Activated CD4-positive, alpha-beta T cell treated with anti-CD3 and anti-CD28 coated beads, Interleukin-2, amount 50 U/mL, for 16 hours (primary cell): ENCODE measurements at places on chromosomes 13 and 19.

DNA sequence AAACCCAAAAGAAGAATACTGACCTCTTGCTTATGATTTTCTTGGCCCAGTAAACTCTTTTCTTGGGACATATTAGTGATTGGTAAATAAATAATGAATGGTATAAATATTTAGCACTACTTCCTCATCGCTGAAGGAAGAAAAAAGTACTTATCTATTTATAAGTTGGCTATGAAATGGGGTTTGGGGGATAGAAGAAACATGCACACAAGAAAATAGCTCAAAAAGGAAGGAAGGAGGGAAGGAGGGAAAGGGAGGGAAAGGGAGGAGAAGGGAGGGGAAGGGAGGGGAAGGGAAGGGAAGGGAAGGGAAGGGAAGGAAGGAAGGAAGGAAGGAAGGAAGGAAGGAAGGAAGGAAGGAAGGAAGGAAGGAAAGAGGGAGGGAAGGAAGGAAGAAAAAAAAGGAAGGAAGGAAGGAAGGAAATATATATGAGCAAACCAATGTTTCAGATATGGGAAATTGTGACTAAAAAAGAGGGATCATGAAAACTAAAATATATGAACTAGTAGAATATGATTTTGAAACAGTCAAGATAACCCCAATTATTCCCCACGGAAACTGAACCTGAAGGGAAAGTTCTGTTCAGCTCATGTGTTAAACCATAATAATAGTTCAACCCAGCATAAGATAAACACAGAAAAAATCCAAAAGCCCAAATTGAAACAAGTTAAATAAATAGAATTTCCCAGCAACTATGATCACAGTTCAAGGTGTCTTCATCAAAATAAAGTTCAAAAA lies 75.3 kb downstream of the FGF14 start:
- no peak for DNase-seq

- DNase-seq: no peak
These were observed 1.1 kb downstream of the TNFAIP8L1 start for GRCh38 chr19:4640247-4641000.

GRCh38 chr19:8393871-8394250 lies 3.7 kb downstream of the RAB11B start:
- DNase-seq: no peak

DNA sequence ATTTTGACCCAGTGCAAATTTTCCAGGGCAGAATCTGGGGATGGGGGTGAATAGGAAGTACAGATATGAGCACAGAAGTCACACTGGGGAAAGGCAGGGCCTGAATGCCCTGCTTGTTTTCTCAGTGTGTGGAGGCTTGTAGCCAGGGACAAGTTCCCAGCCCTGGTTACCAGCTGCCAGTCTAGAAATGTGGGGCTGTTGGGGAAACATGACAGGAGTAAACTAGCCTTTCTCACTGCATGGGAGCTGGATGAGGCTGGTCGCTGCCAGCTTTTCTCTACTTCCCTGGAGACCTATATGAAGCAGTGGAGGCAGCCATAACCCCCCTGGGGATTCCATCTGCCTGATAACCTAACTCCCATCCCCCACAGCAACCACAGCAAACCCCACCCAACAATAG lies 2267.7 kb downstream of the PCDH9 start:
- no peak for DNase-seq

GRCh38 chr13:50358231-50359040 lies 343.2 kb downstream of the KCNRG start:
- no peak for DNase-seq

DNA sequence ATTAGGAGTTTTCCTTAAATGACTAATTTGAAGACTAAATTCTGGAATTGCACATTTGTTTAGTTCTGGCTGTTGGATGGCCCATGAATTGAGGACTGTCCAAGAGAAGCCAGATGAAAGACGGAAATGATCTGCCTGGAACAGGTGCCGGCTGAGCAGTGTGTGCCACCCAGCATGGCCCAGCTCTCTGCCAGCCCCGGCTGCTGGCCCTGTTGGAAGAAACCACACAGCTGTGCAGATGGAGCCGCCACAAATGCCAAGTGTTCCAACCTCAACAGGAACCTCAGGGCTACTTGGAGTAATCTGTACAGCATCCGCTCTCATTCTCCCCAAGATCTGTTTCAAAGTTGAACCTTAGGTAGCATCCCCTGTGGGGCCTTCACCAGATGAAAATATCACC lies 67.0 kb upstream of the STARD13 start:
- DNase-seq: no peak

DNA sequence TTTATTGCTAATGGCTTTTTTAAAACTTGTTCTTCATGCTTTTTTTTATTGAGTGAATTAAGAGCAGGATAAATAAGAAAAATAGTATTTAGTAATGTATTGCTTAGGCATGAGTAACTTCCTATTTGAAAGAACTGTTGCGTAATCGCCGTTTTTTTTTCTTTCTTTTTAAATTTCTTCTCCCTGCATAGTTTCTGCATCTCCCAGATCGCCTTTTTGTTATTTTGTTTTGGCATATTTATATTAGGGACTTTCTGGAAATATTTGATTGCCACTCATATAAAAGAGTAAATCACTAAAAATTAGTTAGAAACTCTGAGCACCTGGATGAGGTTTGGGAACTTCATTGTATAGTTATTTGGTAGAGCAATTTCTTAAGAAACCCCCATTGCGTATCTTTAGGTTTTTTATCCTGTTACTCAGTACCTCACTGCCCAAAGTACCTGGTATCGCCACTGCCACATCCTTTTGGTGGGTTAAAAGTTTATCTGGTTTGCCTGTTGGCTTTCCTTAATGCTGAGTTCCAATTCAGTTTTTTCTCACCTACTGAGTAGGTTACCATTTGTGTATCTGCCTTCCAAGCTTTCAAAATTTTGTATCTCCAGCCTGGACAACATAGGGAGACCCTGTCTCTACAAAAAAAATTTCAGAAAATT lies 36.2 kb upstream of the LPAR6 start:
- no peak for DNase-seq

DNA sequence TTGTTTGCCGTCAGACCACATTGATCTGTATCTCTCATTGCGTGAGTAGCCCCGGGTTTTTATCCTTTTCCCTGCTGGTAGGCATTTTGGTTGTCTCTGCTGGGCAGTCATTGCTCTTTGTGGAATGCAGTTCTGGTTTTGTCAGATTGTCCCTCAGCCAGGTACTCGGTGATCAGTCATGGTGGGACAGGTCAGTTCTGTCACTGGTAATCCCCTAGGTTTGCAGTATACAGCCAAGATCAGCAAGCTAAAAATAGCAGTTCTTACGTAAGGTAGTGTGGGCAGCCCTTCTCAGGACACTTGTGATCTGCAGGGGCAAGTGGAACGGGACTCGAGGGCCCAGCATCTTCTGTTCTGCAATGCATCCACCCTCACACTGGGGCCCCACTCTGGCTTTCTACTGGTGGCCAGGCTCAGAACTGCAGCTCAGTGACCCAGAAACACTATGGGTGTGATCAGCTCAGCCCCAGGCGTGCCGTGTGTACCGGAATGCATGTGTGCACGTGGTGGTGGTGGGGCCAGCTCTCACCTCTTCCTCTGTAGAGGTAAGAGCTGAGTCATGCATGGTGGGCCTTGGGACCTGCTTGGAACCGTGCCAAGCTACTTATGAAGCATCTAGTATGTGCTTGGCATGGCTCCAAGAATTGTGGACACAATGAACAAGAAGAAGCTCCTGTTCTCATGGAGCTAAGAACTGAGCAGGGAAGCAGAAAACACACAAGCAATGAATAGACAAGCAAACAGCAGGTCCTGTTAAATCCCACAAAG lies 6.3 kb downstream of the PLEKHF1 start:
- DNase-seq: peak; percentile 96

DNA sequence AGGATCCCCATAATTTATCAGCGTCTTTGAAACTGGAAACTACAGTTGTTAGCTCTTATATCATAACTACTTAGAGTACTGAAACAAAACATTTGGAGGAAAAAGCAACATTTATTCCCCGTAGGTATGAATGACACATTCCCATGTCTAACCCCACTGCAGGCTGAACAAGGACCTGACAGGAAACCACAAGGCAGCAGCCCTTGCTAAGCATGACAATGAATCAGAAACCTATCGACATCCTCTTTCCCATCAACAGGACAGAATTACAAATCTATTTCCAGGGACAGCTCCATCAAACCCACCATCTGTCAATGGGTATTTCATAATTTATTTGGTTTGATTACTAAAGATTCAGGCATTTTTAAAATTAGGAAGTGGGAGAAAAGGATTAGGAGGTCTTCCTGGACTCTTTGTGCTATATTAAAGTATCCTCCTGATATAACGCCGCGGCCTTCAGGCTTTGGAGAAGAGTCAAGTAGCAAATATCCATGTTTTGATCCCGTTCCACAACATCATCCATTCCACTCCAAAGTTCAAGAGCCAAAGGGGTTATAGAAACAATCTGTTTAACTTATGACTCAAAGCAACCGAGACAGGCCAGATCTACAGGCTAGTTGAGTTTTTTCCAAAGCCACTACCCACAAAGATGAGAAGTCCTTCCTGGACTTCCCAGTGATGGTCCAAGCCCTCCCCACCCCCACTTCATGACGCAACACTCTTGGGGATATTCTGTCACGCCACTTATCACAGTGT lies 51.1 kb downstream of the FAM216B start:
- DNase-seq: peak; percentile 13

- DNase-seq: peak; percentile 58
These were observed 33.8 kb upstream of the MYO16 start for GRCh38 chr13:108595436-108596274.

DNA sequence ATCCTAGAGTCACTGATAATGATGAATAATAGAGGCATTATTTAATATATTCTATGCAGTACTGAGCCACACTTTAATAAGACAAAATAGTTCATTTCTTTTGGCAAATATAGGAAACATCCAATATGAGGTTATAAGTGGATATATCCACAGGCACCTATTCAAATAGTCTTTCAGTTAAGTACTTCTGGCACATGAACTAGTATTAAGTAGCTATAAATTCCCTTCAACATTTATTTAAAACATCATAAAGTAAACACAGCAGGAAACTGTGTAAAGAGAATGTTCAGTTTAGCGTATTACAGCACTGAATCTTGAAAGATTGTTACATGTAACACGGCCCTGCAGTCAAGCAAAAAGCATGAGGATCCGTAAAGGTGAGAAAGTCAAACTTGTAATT lies 463.3 kb upstream of the KLF12 start:
- no peak for DNase-seq

DNA sequence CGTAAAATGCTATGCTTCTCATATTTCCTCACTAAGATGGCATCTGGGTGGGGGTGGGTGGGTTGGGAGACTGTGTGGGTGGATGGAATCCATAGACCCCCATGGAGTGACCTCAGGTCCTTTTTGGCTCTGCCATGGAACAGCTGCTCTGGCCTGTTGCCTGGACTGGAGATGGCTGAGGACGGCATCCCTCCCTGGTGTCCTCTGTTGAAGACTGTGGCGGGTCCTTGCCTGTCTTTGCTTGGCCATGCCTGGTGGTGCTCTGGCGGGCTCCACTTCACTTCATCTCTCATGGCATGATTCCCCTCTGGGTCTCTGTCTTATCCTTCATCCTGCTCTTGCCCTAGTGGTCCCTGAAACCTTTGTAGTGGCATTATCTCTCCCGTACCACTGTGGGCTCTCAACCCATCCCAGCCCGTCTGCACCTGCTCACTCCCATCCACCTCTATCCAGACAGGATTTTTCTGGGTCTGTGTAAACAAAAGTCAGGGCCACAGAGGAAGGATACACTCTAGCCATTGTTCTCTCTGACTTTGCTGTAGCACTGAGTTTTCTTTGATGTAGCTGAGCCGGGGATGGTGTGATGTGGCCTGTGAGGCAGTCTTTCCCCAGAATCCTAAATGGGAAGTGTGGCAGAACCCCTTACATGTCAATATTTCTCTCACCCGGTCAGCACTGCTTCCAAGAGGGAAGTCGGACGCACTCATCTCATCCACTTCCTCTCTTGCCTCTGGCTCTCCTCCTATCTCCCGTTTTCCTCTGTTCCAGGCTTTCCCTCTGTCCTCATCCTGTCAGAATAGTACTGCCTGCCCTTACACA lies 36.1 kb downstream of the WDFY2 start:
- DNase-seq: no peak

GRCh38 chr19:5985098-5985783 lies 7.3 kb upstream of the RANBP3 start:
- no peak for DNase-seq

DNA sequence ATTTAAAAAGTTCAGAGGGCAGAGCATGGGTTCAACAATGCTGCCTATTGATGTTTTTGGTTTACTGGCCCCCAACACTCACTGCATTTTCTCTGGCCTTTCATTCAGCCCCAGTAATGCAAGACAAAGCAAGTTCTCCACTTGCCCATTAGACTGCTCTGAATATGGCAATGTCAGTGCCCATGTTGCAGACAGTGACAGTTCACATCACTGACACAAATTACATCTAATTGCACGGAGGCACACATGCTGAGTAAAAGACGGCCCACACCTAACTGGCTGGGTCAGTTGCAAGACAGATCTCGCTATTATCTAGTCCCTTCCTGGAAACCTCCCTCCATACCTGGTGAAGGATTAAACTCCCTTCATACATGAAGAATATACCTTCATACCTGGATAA lies 54.0 kb downstream of the ENOX1 start:
- no peak for DNase-seq
